ENCODE measurements at places on chromosomes 7 and 10.

DNA sequence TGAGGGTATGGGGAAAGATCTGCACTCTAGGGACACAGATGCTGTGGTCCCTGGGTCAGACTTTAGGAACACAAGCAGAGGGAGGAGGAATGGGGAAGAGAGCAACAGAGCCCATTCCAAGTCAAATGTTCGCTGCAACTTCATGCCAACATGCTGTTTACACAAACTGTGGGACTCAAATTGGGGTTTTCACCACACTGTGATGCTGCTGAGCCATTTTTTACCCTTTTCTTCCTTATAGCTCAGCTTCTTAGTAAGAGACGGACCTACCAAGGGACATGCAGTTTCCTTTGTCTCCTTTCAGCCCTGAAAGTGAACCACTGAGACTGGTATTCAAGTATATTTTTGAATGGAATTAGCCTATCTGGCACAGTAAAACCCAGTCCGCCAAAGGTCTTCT lies 64.3 kb upstream of the AGK start:
- no peak for DNase-seq

GRCh38 chr7:17368856-17369524 lies 70.5 kb downstream of the AHR start:
- no peak for DNase-seq

DNA sequence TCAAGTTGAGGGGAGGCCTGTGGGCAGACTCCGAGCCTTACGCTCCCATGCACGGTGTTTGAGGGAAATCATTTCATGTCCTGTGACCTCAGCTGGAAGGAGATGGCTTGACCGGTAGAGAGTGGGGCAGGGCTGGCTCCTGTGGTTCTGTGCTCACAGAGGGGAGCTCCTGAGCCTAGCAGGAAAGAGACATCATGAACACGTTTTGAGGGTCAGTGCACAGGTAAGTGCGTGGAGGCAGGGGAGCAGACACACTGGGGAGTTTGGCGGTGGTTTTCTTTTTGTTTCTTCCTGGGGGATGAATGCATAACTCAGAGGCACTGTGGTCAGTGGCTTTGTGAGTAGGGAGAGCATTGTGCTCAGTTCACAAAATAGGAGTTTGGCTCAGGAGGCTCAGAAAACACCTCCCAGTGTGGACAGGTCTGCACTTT lies 22.5 kb downstream of the ADCY1 start:
- no peak for DNase-seq

- no peak for DNase-seq
Measured at GRCh38 chr10:19788902-19789301, 27.3 kb upstream of the PLXDC2 start.

DNA sequence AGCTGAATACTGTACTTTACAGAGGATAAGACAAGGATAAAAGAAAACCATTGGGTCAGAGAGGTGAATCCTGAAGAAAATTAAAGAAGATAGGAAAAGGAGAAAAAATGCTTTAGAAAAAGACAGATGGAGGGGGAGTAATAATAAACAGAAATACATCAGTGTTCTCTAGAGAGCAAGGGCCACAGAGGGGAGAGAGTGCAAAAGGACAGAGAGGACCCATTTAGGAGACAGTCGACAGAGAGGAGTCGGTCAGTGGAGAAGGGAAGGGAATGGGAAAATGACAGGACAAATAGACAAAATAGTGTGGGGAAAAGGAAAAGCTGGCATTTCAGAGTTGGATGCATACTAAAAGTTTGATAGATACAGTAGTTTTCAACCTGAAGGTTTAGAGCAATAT lies 287.0 kb downstream of the DOCK4 start:
- no peak for DNase-seq

DNA sequence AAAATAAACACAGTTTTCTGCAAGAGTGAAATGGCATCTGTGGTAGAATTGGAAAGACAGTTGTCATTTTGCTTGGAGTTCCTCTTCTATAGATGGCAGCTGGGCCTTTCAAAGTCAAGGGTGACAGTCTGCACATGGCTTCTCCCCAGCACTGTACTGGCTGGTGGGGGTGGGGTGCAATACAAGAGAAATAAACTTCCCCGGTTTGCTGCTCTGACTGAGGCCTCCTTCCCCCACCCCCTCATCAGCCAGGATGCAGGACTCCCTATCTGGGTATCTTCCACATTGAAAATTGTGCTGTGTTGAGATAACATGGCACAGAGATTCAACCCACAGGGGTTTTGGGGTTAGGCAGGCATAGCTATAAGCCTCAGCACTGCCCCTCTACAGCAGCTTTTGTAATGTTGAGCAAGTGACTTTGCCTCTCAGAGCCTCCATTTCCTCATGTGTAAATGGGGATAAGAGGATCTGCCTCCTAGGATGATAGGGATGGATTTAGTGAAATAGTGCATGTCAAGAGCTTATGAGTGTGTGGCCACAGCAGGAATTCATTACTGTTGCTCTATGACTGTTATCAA lies 85.8 kb upstream of the WDR11 start:
- DNase-seq: no peak

DNA sequence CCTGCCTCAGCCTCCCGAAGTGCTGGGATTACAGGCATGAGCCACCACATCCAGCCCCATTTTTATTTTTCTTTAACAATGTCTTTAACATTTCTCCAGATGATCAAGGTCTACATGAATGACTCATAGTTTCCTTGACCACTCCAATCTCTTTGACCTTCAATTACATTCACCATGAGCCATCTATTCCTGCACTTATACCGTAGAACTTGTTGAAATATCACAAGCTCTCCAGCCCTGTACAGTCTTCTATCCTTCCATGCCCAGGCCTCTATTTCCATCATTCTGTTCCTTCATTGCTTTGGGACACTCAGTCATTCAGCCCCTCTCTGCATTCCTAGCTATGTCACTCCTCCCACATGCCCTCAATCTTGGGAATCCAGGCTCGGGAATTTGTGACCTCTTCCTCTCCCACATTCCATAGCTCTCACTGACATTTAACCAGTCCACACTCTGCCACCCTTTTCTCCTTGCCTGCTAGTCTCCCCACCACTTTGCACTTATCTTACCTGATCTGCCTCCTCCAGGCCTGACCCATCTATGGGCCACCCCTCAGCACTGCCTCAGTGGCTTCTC lies 151.8 kb upstream of the STK17A start:
- no peak for DNase-seq

- DNase-seq: no peak
Measured at GRCh38 chr10:56240471-56240870, 120.6 kb downstream of the ZWINT start.

DNA sequence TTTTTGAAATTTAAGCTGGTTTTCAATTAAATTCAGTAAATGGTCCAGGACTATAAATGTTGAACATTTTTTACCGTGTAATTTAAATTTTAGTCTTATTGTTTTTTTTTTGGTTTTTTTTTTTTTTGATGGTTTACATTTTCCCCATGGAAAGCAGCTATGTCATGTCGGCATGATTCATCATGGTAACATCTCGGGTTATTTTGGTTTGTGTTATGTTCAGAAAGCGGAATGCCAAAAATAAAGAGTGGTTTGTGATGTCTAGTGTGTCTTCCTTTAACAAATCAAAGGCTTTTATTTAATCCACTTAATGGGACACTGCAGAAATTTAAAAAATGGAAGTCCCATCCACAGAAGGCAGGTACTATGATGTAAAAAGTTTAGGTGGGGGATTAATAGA lies 58.5 kb downstream of the TRUB1 start:
- DNase-seq: no peak

DNA sequence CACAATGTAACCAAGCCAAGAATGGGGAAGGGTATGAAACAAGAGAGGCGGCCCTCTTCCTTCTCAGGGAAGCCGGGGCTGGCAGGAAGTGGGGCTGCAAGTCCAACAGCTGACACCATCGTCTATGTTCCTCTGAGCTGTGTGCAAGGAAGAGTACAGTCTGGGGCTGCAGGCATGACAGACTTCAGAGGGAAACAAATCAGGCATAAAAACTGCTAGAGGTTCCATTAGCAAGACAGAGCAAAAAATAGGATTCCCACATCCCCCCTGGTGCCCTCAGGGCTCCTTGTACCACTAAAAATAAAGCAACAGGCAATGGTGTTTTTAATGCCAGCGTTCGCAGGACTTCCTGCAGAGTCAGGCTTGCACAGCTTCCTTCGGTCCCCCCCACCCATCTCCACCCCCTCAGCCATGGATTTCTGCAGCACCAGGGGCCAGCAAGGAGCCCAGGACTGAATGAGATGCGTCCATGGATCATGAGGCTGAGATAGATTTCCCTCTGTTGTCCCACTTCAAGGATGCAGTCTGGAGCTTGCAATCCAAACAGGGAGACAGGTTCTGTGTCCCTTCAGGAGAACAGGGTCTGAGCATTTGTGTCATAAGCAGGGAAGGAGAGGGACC lies 34.6 kb downstream of the KCNMA1 start:
- no peak for DNase-seq

DNA sequence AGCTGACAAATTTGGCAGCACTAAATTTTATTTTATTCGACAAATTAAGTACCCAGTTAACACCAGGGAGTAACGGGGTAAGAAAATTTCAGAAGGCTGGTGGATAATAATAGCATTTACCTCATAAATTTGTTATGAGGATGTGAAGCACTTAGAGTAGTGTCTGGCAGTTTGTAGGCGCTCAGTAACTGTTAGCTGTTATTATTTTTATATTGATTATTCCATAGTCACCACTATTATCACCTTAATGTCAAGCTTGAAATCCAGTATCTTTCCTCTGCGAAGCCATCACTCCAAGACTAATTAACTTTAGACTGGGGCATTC lies 563 bp upstream of the COA1 start:
- DNase-seq: no peak

DNA sequence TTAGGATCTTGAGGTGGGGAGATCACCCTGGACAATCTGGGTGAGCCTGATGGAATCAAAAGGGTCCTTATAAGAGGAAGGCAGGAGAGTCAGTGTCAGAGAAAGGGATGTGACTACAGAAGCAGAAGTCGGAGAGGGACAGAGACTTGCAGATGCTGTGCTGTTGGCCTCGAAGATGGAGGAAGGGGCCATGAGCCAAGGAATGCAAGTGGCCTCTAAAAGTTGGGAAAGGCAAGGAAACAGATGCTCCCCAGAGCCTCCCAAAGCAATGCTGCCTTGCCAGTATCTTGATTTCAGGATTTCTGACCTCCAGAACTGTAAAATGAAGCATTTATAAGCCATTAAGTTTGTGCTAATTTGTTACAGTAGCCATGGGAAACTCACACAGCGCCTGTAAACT lies 165.2 kb downstream of the FANK1 start:
- no peak for DNase-seq

DNA sequence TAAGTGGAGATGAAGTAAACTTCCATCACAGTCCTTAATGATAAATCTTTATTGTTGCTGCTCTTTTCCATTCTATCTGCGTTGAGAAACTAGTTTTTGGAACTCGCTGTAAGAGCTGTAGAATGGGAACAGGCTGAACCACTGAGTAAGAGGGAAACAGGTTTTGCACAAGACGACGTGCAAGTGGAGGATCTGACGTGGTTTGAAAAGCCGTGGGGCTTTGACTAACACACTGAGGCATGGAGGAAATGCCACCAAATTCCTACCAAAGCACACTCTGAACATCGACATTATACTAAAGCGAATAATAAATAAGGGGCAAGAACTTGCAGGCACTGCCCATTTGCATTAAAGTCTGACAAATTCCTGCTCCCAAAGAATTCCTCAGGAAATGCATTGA lies 160.6 kb downstream of the KLF6 start:
- DNase-seq: no peak

DNA sequence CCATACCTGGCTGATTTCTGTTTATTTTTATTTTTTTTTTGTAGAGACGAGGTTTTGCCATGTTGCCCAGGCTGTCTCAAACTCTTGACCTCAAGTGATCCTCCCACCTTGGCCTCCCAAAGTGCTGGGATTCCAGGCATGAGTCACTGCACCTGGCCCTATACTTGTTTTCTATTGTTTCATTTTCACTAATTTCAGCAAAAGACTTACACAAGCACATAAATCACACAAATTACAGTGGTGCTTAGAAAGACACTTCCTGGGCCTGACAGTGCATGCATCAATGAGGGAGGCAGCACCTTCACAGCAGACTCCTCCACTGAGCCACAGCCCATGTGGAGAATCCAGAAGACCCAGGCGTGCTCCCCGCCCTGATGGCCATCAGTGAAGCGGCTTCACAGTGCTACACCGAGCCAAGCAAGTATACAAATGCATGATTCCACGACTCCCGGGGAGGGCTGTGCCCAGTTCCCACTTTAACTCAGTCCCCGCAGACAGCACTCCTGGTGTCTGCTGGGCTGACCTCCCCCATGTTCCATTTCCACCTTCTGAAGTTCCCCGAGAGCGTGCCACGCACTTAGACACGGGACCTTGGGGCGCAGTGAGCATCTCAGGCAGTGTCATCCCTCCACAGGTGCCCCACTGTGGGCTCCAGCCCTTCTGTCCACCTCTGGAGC lies 20.6 kb downstream of the PITRM1 start:
- no peak for DNase-seq

DNA sequence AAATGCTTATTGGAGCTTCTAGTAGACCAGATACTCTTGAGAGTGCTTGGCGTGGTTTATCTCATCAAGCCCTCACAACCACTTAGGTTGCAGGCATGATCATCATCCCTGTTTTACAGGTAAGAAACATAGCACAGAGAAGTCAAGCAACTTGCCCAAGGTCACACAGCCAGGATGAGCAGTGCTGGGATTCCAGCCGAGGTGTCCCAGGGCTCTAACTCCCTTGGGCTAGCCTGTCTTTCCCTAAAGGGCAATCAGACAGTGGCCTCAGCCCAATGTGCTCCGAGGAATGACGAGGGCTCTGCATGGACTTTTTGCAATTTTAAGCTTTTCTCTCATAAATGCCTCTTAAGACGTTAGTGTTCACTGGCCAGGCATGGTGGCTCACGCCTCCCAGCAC lies 39.9 kb upstream of the SPDYE3 start:
- DNase-seq: no peak

DNA sequence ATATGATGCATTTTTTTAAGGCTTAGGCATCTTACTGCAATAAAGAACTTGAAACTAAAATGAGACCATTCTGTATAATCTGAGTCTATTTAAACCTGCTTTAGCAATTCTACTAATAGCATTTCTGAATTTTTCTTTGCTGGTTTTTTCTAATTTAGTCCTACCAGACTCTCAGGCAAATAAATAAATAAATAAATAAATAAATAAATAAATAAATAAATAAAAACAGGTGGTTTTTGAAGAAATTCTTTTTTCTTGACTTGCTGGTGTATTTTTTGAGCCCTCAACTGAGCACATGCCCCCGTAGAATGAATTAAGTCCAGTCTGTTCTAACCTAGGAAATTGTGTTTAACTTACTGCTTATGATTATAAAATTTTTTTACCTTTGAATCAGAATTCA lies 134.7 kb upstream of the FOXP2 start:
- DNase-seq: no peak

Measured in forelimb muscle (tissue), 1 donor.